ENCODE measurements at places on chromosomes 11 and 22.

DNA sequence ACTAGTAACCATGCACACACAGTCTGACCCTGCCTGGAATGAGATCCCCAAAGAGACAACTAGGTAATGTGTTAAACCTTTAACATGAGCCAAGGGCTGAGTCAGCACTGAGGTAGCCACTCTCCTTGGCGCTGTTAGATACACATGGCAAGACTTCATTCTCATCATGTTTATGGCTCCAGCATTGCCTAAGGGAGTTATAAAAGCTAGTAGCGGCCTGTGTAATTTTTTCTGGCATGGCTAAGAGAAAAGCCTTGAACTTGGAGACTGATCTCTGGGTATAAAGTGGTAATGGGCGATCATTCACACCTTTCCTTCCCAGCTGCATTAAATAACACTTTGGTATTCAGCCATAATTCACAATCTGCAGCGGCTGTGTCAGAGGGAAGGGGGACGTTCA lies 779.7 kb upstream of the LRRC4C start:
- DNase-seq = no peak

DNA sequence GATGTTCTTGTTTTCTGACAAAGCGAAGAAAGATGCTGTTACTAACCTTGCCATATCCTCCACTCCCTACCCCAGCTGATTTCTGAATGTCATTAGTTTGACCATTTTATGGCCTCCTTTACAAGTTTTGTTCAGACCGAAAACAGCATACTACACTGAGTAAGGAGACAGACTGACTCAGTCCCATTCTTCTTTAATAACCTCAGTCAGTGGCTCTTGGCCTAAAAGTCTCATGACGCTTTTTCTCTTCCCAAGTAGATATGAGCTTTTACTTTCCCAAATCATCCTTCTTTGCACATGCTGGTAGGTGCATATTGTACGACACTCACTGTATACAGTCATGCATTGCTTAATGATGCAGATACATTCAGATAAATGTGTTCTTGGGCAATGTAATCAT lies 8.0 kb upstream of the FIBIN start:
- no peak for DNase-seq

DNA sequence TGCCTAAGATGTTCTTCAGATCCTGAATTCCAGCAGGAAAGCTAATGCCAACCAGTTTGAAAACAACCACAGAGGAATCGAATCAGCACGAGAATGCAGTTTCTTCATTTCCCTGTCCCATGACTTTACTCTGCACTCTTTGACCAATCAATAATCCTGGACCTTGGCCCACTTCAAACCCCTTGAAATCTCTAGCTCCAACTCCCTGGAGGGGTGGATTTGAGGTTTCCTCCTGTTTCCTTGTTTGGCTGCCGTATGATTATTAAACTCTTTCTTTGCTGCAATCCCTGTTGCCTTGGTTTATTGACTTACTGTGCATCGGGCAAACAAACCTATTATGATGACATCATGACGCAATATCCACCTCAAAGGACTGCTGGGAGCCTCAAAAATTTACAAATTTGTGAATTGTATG lies 109.3 kb downstream of the FBXO7 start:
- no peak for DNase-seq

DNA sequence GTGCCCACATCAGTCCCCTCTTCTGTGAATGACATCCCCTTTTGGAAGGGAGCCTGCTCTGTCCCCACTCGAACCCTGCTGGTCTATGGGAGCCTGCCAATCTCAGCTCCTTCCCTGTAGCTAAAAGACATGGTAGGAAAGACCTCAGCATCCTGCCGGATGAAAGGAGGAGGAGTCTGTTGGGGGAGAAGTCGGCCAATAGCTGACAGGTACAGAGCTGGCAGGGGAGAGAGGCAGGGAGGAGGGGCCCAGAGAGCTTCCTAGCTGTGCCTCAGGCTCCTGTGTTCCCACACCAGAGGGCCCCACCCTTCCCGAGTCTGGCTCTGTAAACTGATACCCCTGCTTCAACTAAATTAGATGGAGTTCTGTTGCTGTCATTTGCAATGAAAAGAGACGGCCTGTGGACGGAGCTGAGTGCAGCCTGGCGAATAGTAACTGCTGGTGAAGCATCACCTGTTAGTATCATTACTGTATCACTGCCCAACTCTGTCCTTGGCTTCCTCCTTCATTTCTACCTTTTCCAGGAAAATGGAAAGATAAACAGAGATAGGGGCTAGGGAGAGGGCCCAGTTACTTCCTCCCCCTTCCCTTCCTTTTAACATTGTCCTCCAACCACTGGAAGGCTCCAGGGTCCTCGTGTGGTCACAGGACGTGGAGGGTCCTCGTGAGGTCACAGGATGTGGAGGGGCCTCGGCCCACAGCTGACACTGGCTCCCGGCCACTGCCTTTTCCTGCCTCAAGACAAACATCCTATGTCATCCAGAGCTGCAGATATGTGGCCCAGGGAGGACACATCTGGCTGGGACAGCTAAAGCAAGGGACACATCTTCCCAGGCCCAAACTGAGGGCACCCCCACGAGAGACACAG lies 15.1 kb downstream of the FXYD6 start:
- DNase-seq = no peak

GRCh38 chr11:73963861-73964260 lies 13.0 kb downstream of the DNAJB13 start:
- DNase-seq = no peak

- no peak for DNase-seq
Observed at GRCh38 chr22:11325767-11326166, 4202.2 kb upstream of the OR11H1 start.

DNA sequence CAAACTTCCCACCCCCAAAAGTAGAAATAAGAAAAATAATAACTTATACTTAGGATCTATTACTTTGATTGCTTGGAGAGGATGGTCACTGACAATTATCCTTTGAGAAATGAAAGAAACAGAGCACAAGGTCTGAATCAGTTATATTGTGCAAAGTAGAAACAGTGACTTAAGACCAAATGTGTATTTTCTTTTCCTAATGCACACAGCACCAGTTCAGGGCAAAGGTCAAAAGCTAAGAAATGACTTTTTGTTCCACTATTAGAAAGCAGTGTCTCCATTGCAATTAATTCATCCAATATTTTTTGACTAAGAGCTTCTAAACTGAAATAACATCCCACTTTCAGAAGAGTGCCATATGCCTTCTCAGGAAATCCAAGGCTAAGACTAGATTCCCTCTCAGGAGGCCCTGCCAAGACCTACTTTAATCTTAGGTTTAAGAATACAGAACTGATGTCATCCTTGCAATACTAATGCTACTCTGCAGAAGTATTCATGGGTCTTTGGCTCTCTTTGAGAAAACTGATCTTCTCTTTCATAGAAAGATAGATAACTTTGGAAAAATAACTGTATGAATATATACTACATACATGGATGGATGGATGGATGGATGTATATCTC lies 147.0 kb downstream of the APOL5 start:
- no peak for DNase-seq

- no peak for DNase-seq
Observed at GRCh38 chr11:132773751-132774150, 758.5 kb downstream of the OPCML start.

DNA sequence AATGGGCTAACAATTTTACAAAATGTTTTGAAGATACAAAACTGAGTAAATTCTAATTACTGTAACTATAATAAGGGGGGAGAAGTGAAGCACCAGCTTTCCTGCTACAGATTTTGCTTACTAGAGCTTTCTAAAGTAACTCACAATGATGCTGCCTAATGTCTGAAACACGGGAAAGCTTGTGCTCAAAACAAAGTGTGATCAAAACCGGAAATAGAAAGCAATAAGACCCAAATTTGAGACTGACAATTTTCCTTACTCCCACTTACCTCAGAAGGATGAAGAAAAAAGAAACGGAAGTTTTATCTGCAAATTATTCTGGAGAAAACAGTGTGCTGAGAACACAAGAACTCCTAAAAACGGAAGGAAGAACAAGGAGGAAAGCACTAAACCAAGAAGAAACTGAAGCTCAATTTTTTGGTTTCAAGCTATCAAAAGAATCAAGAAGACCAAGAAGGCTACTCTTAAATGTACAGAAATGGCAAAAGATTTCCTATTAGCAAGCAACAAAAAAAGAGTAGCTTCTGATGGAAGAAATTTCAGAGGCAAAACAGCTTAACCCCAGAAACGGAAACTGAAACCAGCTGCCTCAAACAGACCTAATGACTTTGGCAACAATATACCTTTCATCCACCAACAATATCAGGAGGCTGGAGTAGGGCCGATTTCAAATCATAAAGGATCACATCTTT lies 33.4 kb downstream of the AMBRA1 start:
- peak; percentile 27 for DNase-seq

GRCh38 chr11:63608353-63609345 lies 5.6 kb downstream of the PLAAT3 start:
- DNase-seq = no peak

GRCh38 chr22:33112580-33112979 lies 54.4 kb upstream of the SYN3 start:
- DNase-seq = no peak

DNA sequence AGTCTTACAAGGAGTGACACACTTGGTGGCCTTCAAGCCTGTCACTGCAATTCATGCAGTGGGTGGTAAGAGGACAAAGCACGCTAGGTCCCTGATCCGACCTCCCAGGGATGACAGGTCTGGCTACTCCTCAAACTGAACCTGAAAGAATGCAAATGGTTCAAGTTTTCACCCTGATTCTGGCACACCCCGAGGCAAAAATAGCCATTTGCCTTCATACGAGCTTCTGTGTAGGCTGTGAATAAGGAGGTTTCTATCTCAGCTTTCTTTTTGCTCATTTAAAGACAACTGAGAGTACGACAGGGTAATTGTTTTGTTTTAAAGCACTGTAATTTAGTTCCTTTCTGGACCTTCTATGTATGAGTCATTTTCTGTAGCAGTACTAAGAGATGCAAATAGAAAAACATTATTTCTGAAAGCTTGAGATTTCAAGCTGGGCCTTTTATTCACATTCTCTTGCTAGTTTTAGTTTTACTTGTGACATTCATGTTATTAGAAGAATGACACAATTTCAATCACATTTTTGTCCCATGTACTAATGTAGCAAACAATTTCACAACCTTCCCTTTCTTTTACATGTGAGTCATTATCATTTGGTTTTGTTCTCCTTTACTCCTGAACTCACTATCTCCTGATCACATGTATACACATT lies 56.6 kb upstream of the FDX1 start:
- peak; percentile 35 for DNase-seq

GRCh38 chr22:38033522-38034277 lies 23.5 kb upstream of the PICK1 start:
- no peak for DNase-seq

- no peak for DNase-seq
Observed at GRCh38 chr22:42065438-42066125, 5.0 kb downstream of the NAGA start.

GRCh38 chr22:42553475-42554361 lies at the start of gene SERHL2:
Gene SERHL2, plus strand, starts transcription at chr22:42553956. Its CDS starts 65 bp downstream, at chr22:42554021.
- peak; percentile 92 for DNase-seq

DNA sequence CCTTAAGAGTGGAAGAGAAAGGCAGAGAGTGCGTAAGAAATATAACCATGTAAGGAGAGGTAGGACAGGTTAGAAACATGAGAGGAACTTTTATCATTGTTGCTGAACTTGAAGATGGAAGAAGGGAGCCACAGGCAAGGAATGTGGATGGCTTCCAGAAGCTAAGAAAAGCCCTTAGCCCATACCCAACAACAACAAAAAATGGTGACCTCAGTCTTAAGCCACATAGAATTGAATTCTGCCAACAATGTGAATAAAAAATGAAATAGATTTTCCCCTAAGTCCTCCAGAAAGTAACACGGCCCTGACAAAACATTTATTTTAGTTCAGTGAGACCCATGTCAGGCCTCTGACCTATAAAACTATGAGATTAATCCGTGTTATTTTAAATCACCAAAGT lies 767.3 kb downstream of the FAM181B start:
- DNase-seq = no peak

GRCh38 chr11:29282088-29282487 lies 734.7 kb downstream of the KCNA4 start:
- no peak for DNase-seq

GRCh38 chr11:2792381-2793250 lies 92.8 kb upstream of the KCNQ1OT1 start:
- no peak for DNase-seq

DNA sequence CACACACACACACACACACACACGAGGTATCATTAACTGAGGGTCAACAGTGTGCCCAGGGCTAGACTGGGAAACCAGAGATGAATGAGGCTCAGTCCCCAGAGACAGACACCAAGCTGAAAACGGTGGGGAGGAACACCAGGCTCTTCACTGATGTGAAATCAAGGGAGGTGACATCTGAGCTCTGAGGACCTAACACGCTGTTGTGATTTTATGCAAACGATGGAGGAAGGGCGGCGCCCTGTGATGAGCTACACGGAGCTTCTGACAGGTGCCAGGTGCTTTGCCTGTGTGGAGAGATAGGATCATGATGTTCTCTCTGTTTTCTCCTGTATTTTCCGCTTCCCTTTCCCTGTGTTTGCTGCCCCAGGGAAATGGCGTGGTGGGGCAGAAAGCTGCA lies 6.5 kb upstream of the CYB5R3 start:
- no peak for DNase-seq

- DNase-seq = no peak
Observed at GRCh38 chr11:116199182-116199581, 573.6 kb downstream of the BUD13 start.

GRCh38 chr11:44596525-44597276 lies 31.2 kb downstream of the CD82 start:
- DNase-seq = peak; percentile 82

DNA sequence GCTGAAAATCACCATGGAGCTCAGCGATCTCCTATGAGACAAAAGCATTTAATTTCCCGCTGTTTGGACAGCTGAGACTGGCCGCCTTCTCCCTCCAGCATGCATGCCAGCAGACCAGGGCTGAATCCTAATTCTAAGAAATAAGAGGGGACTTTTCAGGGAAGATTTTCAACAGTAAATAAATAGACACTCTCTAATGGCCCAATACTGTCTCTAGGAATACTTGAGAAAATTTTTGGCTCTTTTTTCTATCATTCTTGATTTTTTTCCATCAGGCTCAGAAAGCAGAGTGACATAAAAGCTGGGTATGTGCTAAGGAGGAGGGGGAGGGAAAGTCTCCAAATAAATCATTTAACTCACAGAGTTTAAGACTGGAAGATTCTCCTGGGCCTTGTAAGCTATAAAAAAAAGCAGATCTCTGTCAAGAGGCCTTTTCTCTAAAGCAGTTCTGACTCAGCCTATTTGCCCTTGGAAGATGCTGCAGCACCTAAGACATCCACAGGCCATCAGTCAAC lies 17.6 kb upstream of the SPON1 start:
- DNase-seq = no peak

GRCh38 chr11:111336582-111337256 lies 38.4 kb downstream of the POU2AF3 start:
- no peak for DNase-seq

DNA sequence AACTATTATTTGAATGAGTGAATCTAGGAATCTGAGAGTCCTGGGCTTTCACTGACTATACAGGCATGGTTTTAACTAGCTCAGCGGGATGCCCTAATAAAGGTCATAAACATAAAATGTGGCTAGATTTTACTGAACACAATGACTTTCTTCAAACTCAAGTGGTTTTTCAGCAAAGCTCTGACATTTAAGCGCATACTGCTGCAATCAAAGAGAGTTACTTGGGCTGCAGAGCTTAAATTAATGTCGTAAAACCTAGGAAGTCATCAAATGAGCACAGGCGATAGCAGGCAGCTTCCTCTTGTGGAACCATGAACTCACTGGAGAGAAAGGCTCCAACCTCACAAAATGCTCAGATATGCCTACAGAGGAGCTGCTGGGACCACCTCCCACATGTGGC lies 6.7 kb downstream of the CSNK2A3 start:
- DNase-seq = no peak

- DNase-seq = no peak
Observed at GRCh38 chr11:121265586-121265985, 27.0 kb upstream of the SC5D start.

Data from stimulated activated CD4-positive, alpha-beta T cell treated with anti-CD3 and anti-CD28 coated beads, Interleukin-15, amount 100 ng/mL, for 24 hours (primary cell).